Calu3 (cell line): ENCODE measurements at places on chromosomes 2 and 18.
A peak's percentile ranks its signal among the peaks of the same experiment; 100 is the strongest.

DNA sequence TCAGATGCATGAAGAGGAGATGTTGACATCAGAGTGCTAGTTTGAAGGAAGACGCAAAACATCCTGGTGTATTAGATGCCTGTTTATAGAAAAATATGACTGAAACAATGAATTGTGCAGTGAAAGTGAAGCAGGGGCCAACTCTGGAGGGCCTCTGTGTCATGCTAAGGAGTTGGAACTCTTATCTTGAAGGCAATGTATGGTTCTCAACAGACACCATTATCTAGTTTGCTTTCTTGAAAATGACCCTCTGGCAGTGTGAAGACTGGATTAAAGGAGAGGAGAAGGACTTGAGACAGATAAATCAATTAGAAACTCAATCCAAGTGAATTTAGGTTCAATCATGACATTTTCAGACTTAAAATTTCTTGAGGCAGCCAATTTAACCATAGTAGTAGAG lies 63.1 kb downstream of the ITGA4 start:
- DNase-seq: no peak

GRCh38 chr2:170815746-170816503 lies 762 bp upstream of the GAD1 start:
- peak; percentile 88 for DNase-seq

DNA sequence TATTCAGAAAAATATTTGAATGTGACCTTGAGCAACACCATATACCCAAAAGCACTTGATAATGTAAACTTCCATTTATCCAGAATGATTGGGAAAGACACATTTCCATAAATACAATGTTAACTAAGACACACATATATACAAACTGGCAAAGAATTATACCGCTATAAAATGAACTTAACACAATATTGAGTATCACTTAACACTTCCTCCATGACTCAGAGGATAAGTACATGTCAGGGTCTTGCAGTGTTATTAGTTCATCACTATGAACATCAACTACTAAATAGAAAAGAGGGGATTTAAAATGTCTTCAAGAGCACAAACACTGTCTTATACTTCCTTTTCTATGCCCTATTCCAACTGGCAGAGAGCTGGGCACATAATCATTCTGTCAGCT lies 18.6 kb downstream of the WDSUB1 start:
- DNase-seq: no peak

DNA sequence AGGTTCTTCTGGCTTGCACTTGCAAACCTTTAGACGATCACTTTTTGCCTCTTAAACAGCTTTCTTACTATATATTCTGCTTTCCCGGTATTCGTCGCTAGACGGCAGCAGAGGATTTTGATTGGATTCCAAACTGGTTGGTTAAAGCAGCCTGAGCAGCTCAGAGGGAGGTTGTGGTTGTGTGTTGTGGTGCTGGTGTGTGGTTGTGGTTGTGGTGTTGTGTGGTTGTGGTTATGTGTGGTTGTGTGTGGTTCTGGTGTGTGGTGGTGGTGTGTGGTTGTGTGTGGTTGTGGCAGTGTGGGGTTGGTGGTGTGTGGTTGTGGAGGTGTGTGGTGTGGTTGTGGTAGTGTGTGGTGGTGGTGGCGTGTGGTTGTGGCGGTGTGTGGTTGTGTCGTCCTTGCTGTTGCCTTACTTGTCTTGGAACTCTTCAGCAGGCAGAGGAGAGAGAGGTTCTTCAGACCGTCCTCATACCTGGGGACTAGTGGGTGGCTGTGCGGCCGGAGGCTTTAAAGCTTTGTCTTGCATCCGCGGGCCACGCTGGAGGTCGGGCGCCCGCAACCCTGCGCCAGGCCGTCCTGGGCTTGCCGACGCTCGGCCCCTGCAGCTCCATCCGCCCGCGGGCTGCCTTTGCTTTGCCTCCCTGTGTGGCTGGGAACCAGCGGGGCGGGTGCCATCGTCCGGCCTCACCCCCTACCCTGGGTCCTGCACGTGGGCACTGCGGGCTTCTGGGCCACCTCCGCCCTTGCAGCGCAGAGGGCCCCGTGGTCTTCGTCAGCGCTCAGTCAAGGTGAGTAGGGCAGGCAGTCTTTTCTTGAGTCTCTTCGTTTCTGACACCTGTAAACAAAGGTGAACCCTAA lies 190.8 kb downstream of the ARHGAP28 start:
- peak; percentile 74 for DNase-seq

DNA sequence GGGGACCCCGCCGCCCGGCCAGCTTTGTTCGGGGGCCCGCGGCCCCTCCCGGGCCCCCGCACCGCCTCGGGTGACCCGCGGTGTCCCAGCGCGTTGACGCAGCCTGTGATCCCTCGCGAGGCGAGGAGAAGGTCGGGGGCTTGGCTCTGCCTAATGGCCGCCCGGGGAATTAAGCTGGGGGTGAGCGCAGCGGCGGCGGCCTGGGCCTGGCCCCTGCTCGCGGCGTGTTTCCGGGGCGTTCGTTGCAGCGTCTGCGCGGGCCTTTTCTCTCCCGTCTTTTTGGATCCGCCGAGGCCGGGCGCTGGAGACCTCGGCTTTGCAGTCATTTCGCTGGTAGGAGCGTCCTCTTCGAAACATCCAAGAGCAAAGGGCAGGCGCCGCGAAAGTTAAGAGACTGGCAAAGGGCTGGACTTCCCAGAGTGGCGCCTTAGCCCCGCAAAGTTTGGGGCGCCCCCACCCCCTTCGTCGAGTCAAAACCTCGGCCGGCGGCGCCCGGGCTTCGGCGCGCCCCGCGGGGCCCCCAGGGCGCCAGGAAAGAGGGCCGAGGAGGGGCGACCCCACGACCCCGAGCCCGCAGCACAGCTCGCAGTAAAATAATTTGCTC lies 1.3 kb downstream of the SALL3 start:
- DNase-seq: no peak

- DNase-seq: no peak
Measured at GRCh38 chr2:105739426-105739825, 5.3 kb upstream of the NCK2 start.

- no peak for DNase-seq
Measured at GRCh38 chr18:58067601-58068000, 23.6 kb downstream of the NEDD4L start.

DNA sequence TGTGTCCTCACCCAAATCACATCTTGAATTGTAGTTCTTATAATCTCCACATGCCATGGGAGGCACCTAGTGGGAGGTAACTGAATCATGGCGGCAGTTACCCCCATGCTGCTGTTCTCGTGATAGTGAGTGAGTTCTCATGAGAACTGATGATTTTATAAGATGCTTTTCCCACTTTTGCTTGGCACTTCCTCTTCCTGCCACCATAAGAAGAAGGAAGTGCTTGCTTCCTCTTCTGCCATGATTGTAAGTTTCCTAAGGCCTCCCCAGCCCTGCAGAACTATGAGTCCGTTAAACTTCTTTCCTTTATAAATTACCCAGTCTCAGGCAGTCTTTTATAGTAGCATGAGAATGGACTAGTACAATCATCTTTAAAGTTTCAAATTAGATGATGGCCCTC lies 902.4 kb upstream of the PIK3C3 start:
- no peak for DNase-seq

DNA sequence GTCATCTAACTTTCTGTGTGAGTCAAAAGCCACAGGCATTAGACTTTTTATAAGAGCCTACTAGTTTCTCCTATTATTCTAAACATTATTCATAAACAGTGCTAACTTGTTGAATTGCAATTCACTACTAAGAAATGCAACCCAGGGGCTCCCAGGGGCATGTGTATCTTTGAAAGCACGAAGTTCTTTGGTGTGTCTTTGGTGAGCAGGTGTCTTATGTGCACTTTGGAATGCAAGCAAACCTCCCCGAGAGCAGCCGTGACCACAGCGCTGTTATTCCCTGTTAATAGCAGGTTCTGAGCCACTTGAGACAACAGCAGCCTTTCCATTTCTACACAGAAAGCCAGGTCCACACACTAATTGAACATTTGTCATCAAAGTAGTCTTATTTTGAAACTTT lies 123.5 kb downstream of the PRKRA start:
- no peak for DNase-seq

DNA sequence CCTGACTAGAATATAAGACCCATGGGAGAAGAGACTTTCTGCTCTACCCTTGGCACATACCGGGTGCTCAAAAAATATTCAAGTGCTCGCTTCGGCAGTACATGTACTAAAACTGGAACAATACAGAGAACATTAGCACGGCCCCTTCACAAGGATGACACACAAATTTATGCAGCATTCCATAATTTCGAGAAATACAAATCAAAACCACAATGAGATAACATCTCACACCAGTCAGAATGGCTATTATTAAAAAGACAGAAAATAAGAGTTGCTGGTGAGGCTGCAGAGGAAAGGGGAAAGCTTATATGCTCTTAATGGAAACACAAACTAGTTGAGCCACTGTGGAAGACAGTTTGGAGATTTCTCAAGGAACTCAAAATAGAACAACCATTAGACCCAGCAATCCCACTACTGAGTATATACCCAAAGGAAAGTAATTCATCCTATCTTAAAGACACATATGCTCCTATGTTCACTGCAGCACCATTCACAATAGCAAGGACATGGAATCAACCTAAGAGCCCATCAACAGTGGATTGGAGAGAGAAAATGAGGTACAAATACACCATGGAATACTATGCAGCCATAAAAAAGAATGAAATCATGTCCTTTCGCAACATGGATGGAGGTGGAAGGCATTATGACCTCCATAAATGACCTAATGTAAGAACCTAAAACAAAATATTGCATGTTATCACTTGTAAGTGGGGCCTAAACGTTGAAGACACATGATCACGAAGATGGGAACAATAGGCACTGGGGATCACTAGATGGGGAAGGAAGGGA lies 71.6 kb upstream of the CYP1B1 start:
- no peak for DNase-seq

GRCh38 chr2:143230506-143231253 lies 101.5 kb downstream of the ARHGAP15 start:
- no peak for DNase-seq

DNA sequence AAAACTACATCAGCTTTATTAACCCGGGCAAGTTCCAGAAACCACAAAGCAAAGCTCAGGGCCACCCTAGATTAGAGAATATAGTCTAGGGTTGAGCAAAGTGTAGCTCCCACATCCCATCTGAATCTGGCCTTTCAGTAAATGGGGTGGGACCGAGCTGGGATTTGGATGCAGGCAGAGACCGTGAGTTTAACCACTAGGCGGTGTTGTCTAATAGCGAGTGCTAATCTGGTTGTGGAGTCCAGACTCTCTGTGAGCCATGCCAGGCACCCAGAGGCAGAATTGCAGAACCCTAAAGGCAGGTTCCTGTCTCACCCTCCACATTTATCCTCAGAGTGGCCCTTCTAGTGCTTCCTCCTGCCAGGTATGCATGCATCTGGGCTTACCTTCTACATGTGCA lies 435.9 kb downstream of the TSN start:
- DNase-seq: peak; percentile 70

GRCh38 chr18:79664525-79665125 lies 15.0 kb upstream of the CTDP1 start:
- DNase-seq: no peak

DNA sequence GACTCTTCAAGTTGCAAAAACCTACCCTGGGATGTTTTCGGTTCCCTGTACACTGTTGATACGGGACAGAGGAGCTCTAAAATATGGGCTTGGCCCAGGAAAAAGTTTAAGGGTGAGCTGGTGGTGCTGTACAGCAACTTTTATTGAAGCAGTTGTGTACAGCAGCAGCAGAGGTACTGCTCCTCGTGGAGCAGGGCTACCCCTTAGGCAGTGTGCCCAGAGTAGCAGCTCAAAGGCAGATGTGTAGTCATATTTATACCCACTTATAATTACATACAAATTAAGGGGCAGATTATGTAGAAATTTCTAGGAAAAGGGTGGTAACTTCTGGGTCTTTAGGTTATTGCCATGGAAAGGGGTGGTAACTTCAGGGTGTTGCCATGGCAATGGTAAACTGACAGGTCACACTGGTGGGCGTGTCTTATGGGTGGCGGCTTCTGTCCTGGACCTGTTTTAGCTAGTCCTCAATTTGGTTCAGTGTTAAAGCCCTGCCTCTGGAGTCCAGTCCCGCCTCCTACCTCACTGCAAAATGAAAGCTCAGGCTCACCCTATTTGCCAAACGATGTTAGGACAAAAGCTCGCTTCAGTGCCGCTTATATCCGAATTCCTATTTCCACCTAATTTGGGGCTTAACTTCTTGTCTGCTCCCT lies 203.2 kb downstream of the ETAA1 start:
- DNase-seq: peak; percentile 50

GRCh38 chr2:142819411-142819810 lies 58.1 kb upstream of the KYNU start:
- no peak for DNase-seq

- DNase-seq: no peak
Measured at GRCh38 chr2:136310797-136311603, 193.1 kb upstream of the CXCR4 start.

DNA sequence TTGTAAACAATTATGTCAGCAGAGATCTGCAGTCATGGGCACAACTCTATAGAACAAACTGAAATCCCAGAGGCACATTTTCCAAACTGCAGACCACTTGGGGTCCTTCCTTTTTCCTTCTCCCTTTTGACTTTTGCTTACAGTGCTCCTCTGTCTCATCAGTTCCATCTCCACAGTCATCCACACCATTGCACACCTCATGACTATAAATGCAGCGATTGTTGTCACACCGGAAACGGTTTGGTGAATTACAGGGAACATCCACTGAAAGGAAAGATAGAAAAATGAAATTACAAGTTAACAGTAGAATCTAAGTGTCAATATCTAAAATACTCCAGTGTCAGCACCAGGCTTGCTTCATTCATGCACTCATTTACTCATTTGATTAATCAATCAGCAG lies 96.4 kb downstream of the DHRS9 start:
- DNase-seq: no peak

GRCh38 chr18:70273021-70273420 lies 15.8 kb upstream of the SOCS6 start:
- no peak for DNase-seq

GRCh38 chr18:40980171-40980570 lies 974.9 kb upstream of the PIK3C3 start:
- no peak for DNase-seq

GRCh38 chr2:232816657-232817056 lies 40.3 kb upstream of the KCNJ13 start:
- no peak for DNase-seq

DNA sequence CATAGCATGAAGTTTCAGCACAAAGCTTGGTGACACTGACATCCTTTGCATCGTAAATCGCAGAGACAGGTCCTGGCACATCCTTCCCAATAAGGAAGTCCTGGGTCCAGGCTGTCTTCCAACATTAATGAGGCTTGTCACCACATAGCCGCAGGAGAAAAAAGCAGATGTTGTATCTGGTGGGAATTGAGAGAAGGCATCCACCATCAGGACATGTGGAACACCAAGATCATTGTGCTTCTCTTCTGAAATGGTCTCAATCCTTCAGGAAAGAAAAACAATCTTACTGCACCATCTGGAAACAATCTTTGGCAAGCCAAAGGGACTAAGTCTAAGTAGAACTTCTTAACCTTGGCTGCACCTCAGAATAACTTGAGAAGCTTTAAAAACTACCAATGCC lies 119.0 kb upstream of the ARHGAP28 start:
- DNase-seq: no peak

GRCh38 chr2:11491348-11491933 lies 25.5 kb upstream of the E2F6 start:
- DNase-seq: no peak

DNA sequence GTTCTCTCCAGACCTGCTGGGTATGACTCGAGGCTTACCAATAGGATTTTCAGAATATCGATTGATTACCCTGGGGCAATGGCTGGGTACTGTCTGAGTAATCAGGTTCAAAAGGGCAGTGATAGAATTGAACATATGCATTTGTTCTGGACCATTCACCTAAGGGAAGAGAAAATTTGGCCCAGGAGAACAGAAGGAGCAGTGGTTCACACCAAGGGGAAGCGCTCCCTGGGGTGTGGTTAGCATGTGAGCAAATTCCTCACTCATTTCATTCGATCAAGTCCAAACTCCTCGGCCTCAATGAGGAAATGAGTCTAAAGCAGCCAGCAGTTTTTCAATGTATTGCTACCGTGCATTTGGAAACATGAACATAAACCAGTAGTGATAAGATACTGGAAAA lies 55.6 kb downstream of the CYP26B1 start:
- DNase-seq: peak; percentile 30
